ENCODE measurements at places on chromosomes 16 and 17. TPM values are rescaled to one million over a fixed set of nuclear protein-coding genes. Genes with fewer than 3 reads are reported as not detected.

DNA sequence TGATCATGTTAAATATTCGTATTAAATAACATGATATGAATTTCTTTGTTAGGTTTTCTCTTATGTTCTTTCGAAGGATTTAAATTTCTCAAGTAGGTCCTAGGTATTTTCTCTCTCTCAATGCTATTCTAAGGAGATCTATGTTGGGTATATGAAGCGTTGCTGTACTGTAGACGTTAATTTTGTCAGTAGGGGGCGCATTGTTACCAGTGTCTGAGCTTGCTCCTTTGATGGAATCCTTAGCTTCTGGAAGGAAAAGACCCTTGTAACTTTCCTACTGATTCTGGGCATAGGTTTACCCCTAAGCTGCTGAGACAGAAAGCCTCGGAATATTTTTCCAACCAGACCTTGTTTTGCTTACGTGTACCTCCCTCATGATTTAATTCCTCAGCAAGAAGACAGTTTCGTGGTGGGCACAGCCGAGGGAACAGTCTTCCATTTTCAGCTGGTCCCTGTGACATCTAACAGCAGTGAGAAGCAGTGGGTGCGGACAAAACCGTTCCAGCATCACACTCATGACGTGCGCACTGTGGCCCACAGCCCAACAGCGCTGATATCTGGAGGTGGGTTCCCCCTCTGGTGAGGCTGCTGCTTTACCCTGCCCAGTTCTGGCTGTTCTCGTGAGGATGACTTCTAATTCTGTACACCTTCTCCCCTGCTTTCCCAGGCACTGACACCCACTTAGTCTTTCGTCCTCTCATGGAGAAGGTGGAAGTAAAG lies 17.9 kb downstream of the UTP4 start:
- no peak for DNase-seq

GRCh38 chr17:67221062-67221998 lies 23.7 kb downstream of the HELZ start:
- DNase-seq = peak; percentile 21

Gene KRTAP4-4
- not detected for total RNA-seq

GRCh38 chr17:38742411-38743308 lies 5.5 kb downstream of the PCGF2 start:
- no peak for DNase-seq

GRCh38 chr17:64059756-64060155 lies 39.3 kb upstream of the ICAM2 start:
- no peak for DNase-seq

Gene SLFN12L
- not detected for total RNA-seq

Gene HP
- total RNA-seq = not detected

- no peak for DNase-seq
These were observed 13.6 kb upstream of the RASD1 start for GRCh38 chr17:17509601-17510425.

Gene DHRS7C
- not detected for total RNA-seq

DNA sequence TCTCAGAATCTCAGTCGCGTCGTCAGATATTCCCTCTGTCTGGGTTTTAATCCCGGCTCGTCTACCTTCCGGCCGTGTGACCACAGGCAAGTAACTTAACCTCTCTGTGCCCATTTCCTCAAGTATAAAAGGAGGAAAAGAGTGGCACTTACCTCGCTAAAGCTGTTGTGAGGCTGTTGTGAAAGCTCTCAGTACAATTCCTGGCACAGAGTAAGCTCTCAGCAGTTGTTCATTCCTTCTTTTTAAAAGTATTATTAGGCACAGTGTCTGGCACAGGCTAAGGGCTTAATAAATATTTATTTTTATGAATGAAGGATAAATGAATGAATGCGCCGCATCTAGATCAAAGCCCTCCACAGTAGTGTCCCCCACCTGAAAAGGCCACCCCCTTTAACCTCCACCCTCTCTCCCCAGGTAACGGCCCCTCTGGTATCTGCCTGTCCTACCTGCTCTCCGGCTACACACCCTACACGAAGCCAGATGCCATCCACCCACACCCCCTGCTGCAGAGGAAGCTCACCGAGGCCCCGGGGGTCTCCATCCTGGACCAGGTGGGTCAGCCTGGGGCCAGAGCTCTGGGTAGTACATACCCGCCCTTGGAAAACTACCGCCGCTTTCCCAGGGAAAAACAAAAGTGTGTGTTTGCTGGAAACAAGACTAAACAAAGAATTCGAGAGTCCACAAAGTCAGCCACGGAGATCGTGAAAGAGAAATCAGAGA lies 6.0 kb downstream of the OSGIN1 start:
- DNase-seq = no peak

Gene PIK3R6
- total RNA-seq = not detected

DNA sequence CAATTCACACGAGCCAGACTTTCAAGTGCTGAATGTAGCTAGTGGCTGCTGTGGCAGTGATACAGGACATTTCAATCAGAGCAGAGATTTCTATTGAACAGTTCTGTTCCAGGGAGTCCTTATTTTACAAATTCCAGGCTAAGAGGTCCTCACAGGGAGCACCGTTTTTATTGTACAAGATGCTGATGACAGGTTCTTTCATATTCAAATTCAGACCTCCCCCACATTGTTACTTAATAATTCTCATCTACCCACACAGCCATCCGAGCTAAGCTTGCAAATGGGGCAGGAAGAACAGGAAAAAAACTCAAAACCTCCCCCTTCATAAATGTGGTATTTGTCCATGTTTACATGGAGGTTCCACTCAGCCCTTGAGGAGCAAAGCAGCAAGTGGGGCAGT lies 9.8 kb downstream of the GABARAPL2 start:
- DNase-seq = no peak

Gene EPN2
- 31.6 TPM for total RNA-seq

DNA sequence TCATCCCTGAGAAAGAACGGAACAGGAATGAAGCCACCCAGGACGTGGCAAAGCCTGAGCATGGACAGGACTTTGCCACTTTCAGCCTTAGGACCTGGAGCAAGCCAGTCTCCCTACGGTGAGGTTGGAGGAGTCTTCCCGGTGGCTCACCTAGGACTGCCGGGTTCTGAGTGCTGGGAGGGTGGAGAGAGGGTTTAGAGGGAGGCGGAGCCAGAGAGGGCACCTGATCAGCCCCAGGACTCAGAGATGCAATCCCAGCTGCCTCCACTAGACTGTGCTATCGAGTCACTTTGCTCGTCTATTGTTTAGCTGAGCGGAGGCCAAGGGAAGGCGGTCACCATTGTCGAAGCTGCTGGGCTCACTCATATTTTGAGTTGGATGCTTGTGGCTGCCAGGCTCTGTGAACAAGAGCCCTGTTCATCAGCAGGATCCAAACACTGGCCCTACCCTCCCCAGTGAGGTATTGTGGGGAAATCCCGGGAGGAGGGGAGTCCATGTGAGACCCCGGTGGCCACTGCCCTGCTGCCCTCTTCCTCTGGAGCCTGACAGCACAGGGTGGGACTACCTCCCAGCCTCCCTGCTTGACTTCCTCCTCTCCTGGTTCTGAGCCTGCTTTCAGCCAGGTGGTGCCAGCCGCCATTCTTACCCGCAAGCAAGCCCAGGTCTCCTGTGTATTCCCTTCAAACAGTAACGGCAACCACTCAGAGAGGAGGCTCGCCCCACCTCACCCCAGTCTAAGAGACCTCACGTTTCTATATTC lies 7.0 kb downstream of the KRT14 start:
- peak; percentile 83 for DNase-seq

GRCh38 chr17:44830359-44831288 lies 537 bp upstream of the GJC1 start:
- peak; percentile 45 for DNase-seq
